HT-29 (cell line): ENCODE measurements at places on chromosomes 2 and 18.

GRCh38 chr2:38740851-38741731, 10.1 kb downstream of the SRSF7 start:
- peak; percentile 71 for DNase-seq

DNA sequence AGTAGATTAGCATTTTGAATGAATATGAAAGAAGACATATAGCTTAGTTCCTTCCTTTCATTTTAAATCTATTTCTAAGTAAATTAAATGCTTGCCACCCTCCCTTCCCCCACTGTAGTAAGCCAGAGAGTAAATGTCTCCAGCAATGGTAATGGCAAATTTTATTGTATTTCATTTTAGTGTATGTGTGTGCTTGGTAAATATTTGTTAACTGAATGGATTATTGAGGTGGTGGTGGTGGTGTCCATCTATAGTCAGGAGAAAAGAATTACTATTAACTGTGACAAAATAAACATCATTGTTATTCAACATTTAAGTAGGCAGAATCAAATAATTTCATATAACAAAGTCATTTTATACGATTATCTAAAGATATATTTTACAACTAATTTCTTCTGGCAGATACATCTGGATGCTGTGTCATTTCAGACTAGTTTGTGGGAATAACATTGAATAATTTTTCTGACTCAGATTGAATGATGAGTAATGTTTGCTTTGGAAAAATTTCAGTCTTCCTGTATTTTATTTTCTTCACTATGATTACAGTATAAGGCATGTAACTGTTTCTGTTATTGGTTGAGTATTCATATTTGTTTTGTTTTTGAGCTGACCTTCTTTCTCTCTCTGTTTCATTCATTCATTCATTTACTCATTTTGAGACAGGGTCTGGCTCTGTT, 18.3 kb downstream of the ASXL3 start:
- DNase-seq, result no peak

- no peak for DNase-seq
Observed at GRCh38 chr18:37705016-37705415, 139.4 kb upstream of the CELF4 start.

- no peak for DNase-seq
Observed at GRCh38 chr18:76455003-76455676, 39.9 kb downstream of the ZNF516 start.

GRCh38 chr2:76469066-76469465, 758.4 kb upstream of the GCFC2 start:
- no peak for DNase-seq

DNA sequence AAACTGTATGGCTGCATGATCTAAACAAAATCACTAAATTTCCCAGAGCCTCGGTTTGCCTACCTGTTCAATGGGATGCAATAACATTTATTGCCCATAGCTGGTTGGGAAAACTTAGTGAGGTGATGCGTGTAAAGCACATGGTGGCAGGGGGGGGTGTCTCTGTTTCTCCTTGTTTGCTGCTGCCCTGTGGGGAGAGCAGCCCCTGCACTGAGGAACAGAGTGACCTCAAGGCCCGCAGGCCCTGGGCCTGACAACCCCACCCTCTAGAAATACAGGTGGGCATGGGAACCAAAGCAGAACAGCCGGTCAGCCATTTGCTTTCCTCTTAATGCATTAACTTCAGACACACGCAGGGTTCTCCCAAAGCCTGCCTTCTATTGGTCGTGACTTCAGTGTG, 55.1 kb upstream of the SLC66A3 start:
- no peak for DNase-seq

DNA sequence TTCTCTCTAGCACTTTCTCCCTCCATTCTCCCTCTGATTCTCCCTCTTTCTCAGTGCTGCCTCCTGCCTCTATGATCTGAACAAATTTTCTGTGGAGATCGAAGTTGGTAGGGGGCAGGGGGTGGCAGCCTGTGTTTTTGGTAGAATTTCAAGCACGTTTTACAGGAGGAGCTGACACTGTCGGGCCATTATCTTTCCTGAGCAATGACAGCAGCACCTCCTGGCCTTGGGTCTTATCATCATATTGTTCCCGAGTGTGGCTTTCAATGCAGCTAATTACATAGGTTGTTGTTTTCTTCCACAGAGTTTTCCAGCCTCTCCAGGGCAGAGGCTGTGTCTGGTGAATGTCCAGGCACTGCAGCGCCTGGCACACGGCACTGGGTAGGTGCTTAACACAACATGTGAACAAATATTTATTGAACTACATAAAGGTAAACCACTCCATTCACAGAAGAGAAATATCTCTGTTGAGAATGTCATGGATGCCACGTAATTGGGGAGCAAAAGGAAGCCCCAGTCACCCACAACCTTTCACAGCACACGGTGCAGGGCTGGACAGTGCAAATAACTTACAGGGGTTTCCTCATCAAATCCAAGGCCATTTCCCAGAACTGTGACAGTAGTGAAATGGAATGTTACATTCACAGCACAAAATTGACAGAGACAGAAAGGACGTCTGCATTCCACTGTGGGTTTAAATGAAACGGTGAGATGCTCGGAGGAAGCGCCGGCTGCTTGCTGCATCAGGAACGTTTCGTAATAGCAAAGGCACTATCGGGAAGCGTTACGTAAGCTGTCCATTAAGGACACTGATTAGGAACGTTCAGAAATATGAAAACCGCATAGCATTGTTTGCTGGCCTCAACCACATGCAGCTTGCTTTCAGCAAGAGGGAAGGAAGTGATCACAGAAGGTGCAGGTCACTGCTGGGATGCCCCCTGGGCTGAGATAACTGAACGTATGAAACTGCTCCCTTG, 6.5 kb upstream of the KCNG2 start:
- DNase-seq, result no peak

DNA sequence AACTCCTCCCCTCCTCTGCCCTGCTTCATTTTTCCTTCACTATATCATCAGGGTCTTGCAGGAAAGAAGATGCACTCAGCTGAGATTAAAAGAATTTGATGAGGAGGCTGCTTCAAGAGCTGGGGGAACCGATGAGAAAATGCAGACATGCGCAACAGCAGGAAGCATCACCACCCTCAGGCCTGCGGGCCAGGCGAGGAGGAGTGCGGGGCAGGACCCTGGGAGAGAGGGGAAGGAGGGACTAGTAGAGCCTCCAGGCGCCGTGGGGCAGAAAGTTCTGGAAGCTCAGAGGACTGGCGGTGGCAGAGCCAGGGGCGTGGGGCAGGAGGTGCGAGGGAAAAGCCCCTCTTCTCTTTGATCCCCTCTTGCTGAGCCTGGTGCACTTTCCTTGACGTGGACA, 108.2 kb downstream of the CD226 start:
- no peak for DNase-seq

GRCh38 chr18:59631583-59632181, 65.5 kb downstream of the CCBE1 start:
- DNase-seq, result peak; percentile 11

GRCh38 chr18:34752056-34752455, 42.0 kb downstream of the DTNA start:
- no peak for DNase-seq

GRCh38 chr2:105375001-105375561, 23.8 kb downstream of the FHL2 start:
- no peak for DNase-seq

DNA sequence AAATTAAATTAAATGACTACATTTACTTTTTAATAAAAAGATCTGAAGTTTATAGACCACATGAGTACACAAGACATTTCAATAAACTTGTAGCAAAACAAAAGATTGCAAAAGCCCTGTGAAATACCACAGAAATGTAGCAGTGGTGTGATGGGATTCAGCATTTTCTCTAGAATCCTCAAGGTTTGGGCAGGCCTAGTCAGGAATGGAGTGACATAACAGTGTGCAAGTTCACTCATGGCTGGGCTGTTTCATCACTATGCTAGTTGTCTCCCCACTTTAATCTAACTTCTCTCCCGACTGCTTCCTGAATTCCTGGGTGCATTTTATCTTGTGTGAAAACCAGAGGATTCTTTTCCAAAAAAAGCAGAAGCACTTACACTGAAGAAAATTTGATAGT, 1089.9 kb upstream of the DDX18 start:
- no peak for DNase-seq

DNA sequence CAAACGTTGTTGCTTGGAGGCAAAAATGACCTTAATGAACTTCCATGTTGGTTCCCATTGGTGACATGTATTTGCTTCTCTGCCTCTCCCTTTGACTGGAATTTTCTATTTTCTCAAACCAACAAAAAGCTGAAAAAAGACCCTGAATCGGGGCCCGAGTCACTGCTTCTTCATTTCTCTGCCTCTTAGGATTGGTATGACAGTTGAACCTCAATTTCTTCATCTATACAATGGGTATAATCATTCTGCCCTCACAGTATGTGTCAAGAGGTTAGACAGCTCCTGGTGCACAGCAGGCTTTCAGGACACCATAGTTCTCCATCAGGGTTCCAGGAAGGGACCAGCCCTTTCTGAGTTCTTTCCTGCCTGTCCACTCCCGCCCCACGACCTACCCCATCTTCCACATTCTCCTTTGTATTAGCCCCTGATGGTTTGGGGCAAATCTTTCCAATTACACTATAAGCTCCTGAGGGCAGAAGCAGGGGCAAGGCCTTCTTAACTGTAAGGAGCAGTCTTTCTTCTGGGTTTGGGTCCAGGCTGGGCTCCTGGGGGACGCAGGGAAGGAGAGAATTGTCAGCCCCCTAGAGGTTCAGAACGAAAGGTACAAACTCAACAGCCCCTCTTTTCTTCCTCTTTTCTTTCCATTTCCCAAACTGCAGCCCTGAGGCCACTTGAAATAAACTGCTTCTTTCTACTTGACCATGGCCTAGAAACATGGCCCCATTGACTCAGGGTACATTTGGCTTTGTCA, 6.3 kb upstream of the PKDCC start:
- no peak for DNase-seq

GRCh38 chr2:10257500-10258147, 45.1 kb upstream of the HPCAL1 start:
- DNase-seq, result no peak

DNA sequence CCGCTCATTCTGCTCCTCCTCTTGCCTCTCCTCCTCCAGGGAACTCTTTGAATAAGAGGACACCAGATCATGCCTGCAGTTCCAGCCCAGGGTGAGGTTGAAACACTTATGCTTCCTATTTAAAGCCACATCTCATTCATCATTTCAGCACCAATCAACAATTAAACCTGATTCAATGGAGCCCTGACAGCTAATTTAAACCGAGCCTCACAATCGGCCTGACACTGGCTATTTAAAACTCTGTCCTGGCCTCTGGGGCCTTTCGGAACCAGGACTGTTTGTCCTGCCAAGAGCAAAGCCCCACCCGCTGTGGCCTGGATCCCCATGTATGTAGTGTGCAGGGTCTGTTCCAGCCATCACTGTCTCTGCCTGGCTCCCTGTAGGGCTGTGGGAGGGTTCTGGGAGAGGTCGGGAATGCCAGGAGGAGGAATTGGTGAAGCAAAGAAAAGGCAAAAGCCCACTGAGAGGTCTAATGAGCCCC, 97.4 kb downstream of the MCFD2 start:
- no peak for DNase-seq

DNA sequence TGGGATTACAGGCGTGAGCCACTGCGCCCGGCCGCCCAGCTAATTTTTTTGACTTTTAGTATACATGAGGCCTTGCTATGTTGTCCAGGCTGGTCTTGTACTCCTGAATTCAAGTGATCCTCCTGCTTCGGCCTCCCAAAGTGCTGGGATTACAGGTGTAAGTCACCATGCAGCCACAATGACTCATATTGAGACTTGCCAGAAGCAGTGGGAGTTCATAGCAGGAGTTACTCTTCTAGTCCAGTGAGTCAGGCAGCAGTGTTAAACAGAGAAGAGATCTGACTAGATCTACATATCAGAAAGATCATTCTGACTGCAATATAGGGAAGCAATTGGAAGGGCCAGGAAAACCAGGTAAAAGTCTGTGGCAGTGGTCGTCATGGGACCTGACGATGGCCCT, 1.5 kb upstream of the FLACC1 start:
- DNase-seq, result no peak

- DNase-seq, result peak; percentile 13
Observed at GRCh38 chr2:191885098-191885497, 38.2 kb upstream of the CAVIN2 start.

- no peak for DNase-seq
Observed at GRCh38 chr2:132598536-132598935, 71.5 kb downstream of the LYPD1 start.

DNA sequence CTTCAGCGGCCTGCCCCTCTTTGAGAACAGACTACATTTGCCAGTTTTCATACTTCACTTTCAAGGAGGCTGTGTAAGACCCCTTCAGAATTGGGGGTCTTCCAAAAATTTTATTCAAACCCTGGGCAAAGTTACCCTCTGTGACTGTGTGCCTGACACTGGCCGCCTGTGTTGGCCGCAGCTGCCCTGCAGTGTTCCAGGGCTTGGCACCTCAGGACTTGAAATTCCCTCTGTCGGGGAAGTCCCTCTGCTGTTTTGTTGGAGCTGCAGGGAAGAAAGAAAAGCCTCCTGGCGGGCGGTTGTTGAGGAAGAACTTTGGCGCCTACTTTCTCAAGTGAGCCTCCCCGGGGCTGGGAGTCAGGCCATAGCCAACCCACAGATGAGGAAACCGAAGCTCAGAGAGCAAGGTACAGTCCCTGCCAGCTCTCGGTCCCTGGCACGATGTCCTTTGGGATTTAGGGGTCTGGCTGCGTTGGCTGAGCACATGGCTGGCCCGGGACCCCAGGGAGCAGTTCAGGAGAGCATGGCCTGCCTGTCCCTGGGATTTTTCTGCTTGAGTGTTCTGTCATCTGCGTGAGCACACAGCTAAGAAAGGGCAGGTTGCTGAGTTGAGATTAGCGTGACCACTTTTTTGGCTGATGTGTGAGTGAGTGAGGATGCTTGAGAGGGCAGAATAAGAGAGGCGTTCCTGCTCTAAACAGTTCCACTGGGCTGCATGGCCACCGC, 17.9 kb upstream of the ASB1 start:
- DNase-seq, result no peak

DNA sequence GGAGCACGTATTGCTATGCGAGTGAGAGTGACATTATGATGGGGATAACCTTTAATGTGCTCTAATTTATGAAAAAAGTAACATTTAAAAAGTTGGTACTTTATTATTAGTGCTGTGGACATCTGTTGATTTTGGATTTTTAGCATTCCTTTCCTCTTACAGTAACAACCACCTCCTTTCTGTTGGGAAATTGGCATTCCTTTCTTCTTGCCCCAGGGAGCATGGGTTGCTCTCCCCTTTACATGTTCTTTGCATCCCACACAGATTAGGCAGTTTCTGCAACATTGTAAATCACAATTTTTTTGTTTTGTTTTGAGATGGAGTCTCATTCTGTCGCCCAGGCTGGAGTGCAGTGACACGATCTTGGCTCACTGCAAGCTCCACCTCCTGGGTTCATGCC, 300.2 kb downstream of the LPIN1 start:
- DNase-seq, result no peak

- no peak for DNase-seq
Observed at GRCh38 chr18:73774811-73775509, 372.7 kb downstream of the FBXO15 start.

GRCh38 chr2:218569661-218570500, 1.2 kb downstream of the CNOT9 start:
- DNase-seq, result peak; percentile 64
